ENCODE measurements at places on chromosomes 12 and 14.

GRCh38 chr12:14935031-14935430 lies 3.3 kb downstream of the ERP27 start:
- DNase-seq: peak; percentile 76

- no peak for DNase-seq
Measured at GRCh38 chr12:66624806-66625205, 54.1 kb downstream of the GRIP1 start.

- DNase-seq: peak; percentile 3
Measured at GRCh38 chr12:62128175-62128975, 131.8 kb upstream of the USP15 start.

- DNase-seq: no peak
Measured at GRCh38 chr12:112842441-112842840, 50.9 kb downstream of the RPH3A start.

GRCh38 chr14:91348845-91349465 lies 68.7 kb downstream of the CCDC88C start:
- peak; percentile 88 for DNase-seq
